ENCODE measurements at places on chromosomes 6 and 20. TPM values are rescaled to one million over a fixed set of nuclear protein-coding genes. Genes with fewer than 3 reads are reported as not detected.

The HTR1E gene
- total RNA-seq = not detected

The PHACTR3 gene
- total RNA-seq = 10.0 TPM

The BCAS4 gene
- total RNA-seq = 2.6 TPM

The VSX1 gene
- 0.30 TPM for total RNA-seq

DNA sequence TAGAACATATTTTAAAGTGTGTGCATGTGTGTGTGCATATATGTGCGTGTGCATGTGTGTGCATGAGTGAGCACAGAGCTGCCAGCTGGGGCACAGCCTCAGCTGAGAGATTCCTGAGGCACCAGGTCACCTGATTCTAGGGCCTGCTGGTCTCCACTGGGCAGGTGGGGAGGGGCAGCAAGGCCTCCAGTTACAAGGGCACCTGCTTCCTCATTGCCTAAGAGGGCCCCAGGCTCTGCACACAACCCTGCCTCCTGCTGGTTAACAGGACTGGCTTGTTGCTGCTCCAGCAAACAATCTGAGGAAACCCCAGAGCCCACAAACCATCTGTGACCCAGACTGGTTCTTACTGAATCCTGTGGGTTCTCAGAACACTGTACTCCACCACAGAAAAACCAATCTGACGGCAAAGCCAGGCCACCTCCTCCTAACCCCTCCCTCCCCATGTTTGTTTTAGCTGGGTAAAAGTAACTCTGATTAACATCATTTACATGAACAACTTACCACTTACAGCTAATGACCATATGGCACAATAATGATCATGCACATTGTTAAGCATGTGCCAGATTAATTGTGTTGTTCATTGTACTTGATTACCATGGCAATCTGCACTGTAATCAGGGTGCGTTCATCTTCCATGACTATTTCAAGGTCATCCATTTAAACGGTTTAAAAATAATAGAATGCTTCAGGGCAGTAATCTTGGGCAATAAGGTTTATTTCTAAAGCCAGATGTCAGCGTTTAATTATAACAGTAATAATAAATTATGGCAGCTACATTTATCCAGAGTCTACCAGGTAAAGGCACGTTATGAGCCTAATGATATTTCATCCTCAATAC lies 23.1 kb upstream of the UBE2J1 start:
- peak; percentile 53 for DNase-seq

DNA sequence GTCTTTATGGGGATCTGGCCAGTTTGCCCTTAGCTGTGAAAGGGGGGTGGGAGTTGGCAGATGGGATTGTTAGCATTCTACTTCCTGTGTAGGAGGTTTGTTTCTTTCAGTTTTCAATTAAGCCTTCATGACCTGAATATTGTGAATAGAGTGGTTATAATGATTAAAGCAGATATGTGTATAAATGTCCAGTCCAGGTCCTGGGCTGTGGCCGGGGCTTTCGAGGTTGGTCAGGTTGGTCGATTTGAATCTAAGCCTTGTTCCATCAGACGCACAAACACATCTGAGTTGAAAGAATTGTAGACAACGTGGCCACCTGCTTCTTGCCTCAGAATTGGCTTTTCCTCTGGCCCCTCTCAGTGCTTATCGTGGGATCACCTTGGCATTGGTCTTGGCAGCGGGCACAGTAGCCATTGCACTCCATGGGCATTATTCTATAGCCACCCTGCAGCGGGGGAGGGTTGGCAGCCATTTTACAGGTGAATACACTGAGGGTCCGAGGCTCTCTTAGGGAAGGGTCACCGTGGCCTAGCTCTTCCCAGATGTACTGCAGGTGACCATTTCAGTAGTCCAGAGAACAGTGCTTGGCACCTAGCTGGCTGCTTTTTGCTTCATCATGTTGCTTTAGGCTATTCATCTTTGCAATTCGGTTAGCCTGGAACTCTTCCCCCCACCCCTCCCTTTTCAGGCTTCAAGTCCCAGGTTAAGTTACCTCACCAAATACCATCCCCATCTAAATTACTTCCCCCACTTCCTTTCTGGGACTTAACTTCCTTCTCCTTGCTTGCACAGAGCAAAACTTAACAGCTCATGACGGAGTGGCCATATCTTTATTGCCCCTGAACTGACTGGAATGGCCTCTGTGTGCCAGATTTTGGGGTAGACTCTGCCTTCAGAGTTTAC lies 1.1 kb downstream of the RNF114 start:
- no peak for DNase-seq

DNA sequence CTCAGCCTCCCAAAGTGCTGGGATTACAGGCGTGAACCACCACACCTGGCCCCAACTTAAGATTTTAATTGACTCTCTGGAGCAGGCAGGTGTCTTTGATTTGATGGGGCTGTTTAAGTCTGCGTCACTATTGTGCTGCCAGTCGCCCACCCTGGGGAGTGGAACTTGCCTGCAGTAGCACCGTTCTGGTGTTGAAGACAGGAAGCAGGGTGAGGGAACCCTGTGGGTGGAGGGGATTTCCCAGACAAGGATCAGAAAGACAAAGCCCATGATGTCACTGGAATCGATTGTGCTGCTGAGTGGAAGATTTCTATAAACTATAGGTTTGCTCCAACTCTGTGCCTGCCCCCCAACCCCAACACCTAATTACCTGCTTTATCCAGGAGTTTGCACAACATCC lies 11.0 kb downstream of the ALDH8A1 start:
- no peak for DNase-seq

The RBPJL gene
- not detected for total RNA-seq

The MAS1 gene
- total RNA-seq = not detected
